ENCODE measurements at places on chromosomes 1 and 21. TPM values are rescaled to one million over a fixed set of nuclear protein-coding genes. Genes with fewer than 3 reads are reported as not detected.

INSRR gene
- 0.24 TPM for total RNA-seq

RAP1A gene
- 114 TPM for total RNA-seq

LCK gene
- total RNA-seq, result 0.54 TPM

DPT gene
- 32.1 TPM for total RNA-seq

EIF4G3 gene
- total RNA-seq, result 45.6 TPM

RGSL1 gene
- not detected for total RNA-seq

OR11L1 gene
- total RNA-seq, result not detected

NES gene
- total RNA-seq, result 699 TPM

GJB4 gene
- total RNA-seq, result not detected

CNR2 gene
- not detected for total RNA-seq

HES3 gene
- not detected for total RNA-seq

IL19 gene
- total RNA-seq, result not detected

LCE1C gene
- not detected for total RNA-seq

Measured in cardiac septum (tissue), 1 donor.